ENCODE measurements at places on chromosomes 13 and 19. TPM values are rescaled to one million over a fixed set of nuclear protein-coding genes. Genes with fewer than 3 reads are reported as not detected.

- H3K4me1 ChIP-seq = peaks cover 33% of the 10 kb centered on the region
- H3K4me3 ChIP-seq = peak within 1 kb of the TSS; percentile 16
- DNase-seq = no peak
Measured at GRCh38 chr19:18606281-18607225, at the start of gene CRLF1. CRLF1 (minus strand) TSS chr19:18606799; CDS start chr19:18606656, 143 bp downstream.

LRRC25 gene
- total RNA-seq = 22.7 TPM

DNA sequence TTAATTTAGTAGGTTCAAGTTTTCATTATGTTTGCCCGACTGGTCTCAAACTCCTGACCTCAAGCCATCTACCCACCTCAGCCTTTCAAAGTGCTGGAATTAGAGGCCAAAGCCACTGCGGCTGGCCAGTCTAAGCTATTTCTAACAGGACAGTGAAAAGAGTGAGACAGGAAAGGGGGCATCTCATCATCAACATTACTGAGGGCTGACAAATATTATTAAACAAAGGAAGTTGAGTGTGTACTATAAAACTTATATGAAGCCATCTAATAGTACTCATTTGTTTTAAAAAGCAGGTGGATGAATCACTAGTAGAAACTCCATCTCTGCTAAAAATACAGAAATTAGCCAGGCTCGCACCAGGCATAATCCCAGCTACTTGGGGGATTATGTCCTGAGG, 24.3 kb downstream of the ZNF611 start:
- no peak for DNase-seq
- H3K4me3 ChIP-seq = no peak overlapping the region
- H3K36me3 ChIP-seq = peaks cover 51% of the 10 kb centered on the region
- no peaks in the 10 kb centered on the region for H3K4me1 ChIP-seq
- no peaks in the 10 kb centered on the region for H3K27me3 ChIP-seq
- H3K27ac ChIP-seq = no peak overlapping the region

GRCh38 chr13:97226013-97226412, 3.9 kb downstream of the MBNL2 start:
- DNase-seq = no peak
- H3K4me3 ChIP-seq = peak overlapping the region; percentile 68
- H3K27ac ChIP-seq = peak overlapping the region; percentile 87
- H3K4me1 ChIP-seq = peaks cover 57% of the 10 kb centered on the region

GRCh38 chr13:101711307-101712025, 259.0 kb downstream of the ITGBL1 start:
- no peaks in the 10 kb centered on the region for H3K4me1 ChIP-seq
- H3K27ac ChIP-seq = no peak overlapping the region
- no peaks in the 10 kb centered on the region for H3K27me3 ChIP-seq
- no peak for DNase-seq
- H3K4me3 ChIP-seq = no peak overlapping the region

DNA sequence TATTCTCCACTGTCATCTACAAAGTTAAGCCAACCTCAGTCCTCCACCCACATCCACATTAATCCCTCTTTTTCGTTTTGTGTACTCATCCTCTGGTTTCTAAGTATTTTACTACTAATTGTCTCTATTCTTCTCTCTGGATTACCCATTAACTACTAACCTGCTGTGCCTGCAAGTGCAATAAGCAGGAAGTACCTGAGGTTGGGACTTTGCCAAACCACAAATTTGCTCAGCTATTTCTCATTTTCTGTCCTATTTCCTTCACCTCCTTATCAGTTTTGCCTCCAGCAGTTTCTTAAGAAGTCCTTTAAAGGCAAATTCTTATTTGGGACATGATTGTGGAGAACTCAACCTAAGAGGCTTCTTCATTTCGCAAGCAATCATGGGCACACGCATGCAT, 1708.9 kb downstream of the SLITRK5 start:
- H3K4me1 ChIP-seq = no peaks in the 10 kb centered on the region
- H3K36me3 ChIP-seq = no peaks in the 10 kb centered on the region
- no peak overlapping the region for H3K4me3 ChIP-seq
- no peaks in the 10 kb centered on the region for H3K27me3 ChIP-seq
- DNase-seq = no peak

DNA sequence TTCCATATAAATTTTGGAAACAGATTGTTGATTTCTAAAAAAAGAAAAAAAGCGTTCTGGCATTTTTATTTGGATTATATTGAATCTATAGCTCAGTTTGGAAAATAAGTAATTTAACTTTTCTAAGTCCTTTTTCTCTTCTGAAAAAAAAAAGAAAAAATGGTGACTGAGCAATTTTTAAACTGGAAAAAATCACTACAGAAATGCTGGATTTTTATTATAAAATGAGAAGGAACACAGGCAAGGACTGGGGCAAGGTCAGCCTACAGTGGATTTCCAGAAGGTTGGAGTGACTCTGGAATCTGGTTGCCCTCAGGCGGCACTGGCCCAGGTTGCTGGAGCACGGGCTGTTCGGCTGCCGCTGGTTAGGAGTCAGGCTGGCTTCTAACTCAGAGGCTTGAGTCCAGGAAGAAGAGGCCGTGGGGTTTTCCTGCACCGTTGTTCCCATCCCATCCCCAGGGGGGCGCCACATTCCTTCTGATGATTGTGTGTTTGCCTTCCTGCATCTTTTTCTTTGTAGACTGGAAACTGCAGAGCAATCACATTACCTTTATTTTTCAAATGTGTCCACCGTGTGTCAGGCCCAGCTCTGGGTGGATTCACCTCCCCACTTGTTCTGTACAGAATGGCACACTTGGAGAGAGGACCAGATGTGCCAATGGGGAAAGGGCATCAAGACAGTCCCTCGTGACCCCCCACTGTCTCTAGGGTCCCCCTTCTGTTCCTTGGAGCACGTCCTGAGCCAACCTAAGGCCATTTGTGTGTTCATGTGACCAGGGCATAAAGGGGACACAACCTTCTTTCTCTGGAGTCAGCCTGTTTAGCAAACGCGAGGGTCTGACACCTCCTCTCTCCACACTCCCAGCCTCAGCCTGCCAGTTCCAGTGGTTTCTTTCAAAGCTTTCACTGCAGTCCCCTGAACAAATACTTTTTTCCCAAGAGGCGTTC, 44.5 kb upstream of the GTF3A start:
- no peaks in the 10 kb centered on the region for H3K4me1 ChIP-seq
- no peak overlapping the region for H3K27ac ChIP-seq
- DNase-seq = no peak
- H3K4me3 ChIP-seq = no peak overlapping the region
- peaks cover 3% of the 10 kb centered on the region for H3K27me3 ChIP-seq
- H3K36me3 ChIP-seq = no peaks in the 10 kb centered on the region

DNA sequence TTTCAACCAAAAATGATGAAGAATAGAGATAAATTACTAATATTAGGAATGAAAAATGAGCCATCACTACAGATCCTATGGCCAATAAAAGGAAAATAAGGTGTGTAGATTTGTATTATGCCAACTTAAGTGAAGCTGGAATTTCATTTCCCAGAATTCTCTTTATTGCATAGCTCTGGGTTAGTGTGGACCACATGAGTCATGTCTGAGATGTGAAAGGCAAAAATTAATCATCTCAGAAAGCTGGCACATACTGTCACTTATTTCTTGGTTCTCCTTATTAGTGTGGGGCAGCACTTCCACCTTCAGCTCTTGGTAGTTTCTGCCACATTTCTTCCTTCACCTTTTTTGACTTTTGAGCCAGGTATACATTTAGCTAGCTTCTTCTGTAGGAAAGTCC, 82.6 kb downstream of the KATNAL1 start:
- H3K4me3 ChIP-seq = no peak overlapping the region
- no peaks in the 10 kb centered on the region for H3K27me3 ChIP-seq

C19orf73 gene
- total RNA-seq = 1.5 TPM

DNA sequence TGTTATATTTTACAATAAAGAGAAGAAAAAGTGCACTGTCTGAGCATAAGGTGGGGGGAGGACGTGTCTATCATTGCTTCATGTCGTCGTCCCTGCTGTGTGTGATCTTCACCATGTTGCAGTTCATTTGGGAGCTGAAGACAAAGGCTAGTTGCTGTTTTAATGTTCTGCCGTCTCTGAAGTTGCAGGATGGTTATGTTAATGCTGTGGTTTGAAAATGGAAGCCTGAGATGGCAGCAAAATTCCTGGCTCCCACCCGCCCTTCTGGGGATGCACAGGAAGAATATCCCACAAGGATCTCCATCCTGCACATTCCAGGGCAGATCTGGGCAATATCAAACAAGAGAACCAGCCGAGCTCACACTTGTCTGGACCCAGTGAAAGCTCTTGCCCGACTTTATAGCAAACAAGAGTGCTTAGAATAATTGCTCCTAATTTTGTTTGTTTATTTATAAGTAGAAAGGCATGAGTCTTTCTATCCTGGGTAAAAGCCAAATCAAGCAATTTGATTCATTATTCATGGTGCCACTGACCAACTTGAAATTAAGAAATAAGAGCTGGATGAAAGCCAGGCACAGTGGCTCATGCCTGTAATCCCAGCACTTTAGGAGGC, 110.3 kb upstream of the ABCC4 start:
- H3K27me3 ChIP-seq = no peaks in the 10 kb centered on the region
- no peak for DNase-seq
- H3K4me1 ChIP-seq = no peaks in the 10 kb centered on the region
- H3K27ac ChIP-seq = no peak overlapping the region
- no peak overlapping the region for H3K4me3 ChIP-seq

ZNF460 gene
- total RNA-seq = 54.5 TPM

DNA sequence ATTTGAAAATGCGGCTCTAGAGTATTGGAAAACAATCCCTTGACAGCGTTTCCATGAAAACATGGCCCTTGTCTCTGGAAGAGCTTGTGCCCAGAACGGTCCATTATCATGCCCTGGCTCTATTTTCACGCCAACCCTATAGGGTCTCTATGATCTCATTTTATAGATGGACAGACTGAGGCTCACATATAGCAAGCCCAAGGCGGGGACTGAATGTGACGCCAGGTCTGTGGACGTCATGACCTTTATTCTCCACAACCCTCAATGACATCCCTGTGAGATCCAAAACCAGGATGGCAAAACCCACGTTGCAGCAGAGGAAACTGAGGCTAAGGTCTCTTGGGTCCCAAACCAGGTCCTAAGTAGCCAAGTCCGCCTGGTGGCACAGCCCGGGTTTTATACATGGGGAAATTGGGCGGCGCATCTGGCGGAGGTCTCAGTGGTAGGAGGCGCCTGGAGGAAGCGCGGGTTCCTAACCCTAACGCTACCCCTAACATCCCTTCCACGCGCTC, 425 bp upstream of the COLGALT1 start:
- DNase-seq = no peak
- H3K36me3 ChIP-seq = peaks cover 20% of the 10 kb centered on the region
- H3K4me3 ChIP-seq = peak overlapping the region; percentile 73
- H3K27me3 ChIP-seq = no peaks in the 10 kb centered on the region
- peak overlapping the region; percentile 37 for H3K27ac ChIP-seq

AMER2 gene
- not detected for total RNA-seq

- no peaks in the 10 kb centered on the region for H3K27me3 ChIP-seq
- no peak overlapping the region for H3K27ac ChIP-seq
- H3K4me1 ChIP-seq = no peaks in the 10 kb centered on the region
- no peaks in the 10 kb centered on the region for H3K36me3 ChIP-seq
- no peak overlapping the region for H3K4me3 ChIP-seq
Measured at GRCh38 chr13:23450340-23451046, 17.0 kb upstream of the SACS start.

ATXN8OS gene
- total RNA-seq = not detected

DNA sequence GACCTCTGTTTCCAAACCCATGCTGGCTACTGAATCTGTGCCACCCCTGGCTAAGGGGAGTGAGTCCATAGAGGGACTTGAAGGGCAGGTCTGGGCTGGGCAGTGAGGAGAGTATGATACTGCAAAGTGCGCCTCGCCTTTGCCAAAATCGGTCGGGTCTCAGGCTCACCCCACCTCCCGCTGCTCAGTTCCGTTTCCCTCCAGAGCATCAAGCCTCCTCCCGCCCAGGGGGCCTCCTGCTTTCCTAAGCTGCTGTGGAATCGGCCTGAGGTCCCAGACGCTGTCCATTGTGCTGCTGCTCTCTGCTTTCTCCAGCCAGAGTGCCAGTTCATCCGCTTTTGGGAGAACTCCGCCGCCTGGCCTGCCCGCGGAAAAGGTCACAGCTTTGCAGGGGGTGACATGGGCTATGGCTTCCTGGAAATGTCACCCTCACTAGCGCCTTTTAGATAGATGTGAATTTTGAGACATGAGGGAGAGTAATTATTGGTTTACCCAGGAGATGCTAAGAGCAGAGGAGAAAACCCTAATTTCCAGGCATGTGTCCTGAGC, 1418.4 kb downstream of the UQCRFS1 start:
- peaks cover 6% of the 10 kb centered on the region for H3K36me3 ChIP-seq
- DNase-seq = no peak
- H3K27ac ChIP-seq = peak overlapping the region; percentile 93

LSR gene
- 79.1 TPM for total RNA-seq

DNA sequence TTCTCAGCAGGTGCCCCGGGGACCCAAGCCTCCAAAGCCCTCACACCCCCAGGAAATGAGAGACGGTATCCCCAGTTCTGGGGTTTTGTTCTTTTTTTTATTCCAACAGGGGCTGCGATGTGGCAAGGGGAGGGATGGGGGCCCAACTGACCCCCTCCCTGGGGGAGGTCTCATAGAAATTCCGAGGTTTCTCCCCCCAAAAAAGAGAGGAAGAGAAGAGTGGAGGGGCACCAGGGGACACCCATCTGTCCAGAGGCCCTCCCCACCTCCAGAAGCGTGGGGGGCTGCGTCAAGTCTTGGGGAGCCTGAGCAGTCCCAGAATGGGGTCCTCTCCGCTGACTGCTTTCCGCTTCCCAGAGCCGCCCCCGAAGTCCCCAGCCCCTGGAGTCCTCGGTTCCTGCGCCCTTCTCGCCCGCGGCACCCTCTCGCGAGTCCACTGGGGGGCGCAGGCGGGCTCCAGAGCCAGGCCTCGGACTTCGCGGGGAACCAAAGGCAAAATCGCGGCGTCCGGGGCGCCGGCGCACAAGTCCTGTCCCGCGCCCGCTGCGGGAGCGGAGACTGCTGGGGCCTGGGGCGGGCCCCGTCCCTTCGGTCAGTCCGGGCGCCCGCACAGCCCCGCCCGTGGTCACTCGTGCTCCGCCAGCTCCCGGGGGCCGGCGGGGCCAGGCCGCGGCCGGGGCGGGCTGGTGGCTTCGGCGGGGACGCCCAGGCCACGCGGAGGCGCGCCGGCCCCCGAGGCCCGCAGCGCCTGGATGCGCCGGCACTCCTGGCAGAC, 4.4 kb upstream of the ATP1A3 start:
- H3K4me1 ChIP-seq = peaks cover 7% of the 10 kb centered on the region
- no peak for DNase-seq
- no peak overlapping the region for H3K4me3 ChIP-seq
- no peaks in the 10 kb centered on the region for H3K36me3 ChIP-seq

DNA sequence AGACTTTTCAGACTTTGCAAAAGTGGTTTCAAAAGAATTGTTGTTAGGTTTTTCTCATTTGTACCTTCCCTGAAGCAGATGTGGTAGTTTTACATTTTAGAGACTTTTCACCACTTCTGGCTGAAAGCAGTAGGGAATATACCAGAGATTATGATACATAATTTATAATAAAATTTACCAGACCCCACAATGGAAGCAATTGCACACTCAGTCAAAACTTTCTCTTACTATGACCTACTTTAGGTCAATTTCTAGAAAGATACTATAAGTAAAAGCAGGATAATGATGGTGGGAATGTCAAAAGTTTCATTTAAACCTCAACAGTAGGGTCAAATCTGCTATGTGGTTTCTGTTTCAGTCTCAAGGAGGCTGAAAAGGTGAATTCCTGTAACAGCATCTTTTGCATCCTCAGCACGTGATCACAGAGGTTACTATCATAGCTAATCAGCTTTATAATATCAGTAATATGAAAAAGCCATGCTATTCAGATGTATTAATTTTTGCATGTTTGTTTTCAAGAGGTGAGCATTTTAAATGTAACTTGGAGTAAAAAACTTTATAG, 26.9 kb downstream of the PCCA start:
- H3K27me3 ChIP-seq = no peaks in the 10 kb centered on the region
- no peak overlapping the region for H3K4me3 ChIP-seq
- peaks cover 10% of the 10 kb centered on the region for H3K36me3 ChIP-seq
- no peak overlapping the region for H3K27ac ChIP-seq
- DNase-seq = no peak
